ENCODE measurements at places on chromosomes 7 and 10.

- no peak for DNase-seq
Measured at GRCh38 chr7:10793995-10794775, 179.5 kb upstream of the PHF14 start.

- DNase-seq, result no peak
Measured at GRCh38 chr7:138663725-138664710, 37.1 kb downstream of the SVOPL start.

DNA sequence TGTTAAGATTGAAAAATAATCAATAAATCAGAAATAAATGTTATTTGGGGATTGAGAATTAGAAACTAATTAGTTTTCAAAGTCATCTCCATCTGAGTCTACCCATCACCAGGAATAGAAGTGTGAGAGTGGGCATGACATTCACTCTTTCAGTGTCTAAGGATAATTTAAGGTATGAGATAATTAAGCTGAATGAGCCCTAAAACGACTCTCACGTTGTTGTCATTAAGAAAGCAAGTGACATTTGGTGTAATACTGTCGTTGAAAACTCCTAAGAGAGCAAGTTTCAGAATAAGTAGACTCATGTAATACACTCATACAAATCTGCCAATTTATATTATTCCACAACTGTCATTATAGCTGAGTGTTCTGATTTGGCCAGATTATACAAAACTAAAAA lies 7.1 kb downstream of the AGMO start:
- no peak for DNase-seq

DNA sequence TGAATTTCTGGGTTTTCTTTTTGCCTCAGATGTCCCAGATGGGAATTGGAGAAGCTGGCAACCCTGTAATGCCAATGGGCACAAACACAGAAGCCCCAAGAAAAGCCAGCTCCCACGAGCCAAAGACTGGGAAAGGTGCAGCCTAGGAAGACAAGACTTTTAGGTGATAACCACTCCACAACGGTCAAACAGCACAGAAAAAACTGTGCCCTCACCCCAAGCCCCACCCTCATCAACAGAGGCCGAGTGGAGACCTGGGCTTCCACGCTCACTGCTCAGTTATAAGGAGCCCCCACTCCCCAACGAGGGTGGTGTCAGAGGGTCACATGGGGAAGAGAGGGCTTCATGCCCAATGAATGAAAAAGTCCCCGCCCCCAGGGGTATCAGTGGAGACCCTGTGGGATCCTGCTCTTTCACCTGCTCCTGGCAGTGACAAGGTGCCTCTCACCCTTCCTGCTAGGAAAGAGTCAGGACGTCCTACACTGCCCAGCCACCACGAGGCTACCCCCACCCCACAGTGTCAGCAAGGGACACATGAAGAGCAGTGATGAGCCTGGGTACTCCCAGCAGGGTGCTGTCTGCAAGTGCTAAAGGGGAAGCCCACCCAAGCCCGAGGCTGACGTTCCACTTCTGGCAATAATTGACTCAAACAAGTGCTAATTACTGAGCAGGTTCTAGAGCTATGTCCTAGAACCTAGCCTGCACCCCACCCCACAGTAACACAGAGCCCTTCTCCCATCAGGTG lies 8.3 kb downstream of the TMEM273 start:
- no peak for DNase-seq

GRCh38 chr7:43756368-43757072 lies 2.0 kb upstream of the BLVRA start:
- no peak for DNase-seq

- DNase-seq, result no peak
Measured at GRCh38 chr7:131945313-131945911, 389.0 kb upstream of the PODXL start.

All from NCI-H1436 treated with DMSO at 0.1 percent for 48 hours (cell line).